Regular cardiac myocyte (primary cell): ENCODE measurements at places on chromosomes 6 and 20. TPM values are rescaled to one million over a fixed set of nuclear protein-coding genes. Genes with fewer than 3 reads are reported as not detected.

TCF19 gene
- total RNA-seq, result 3.7 and 42.6 TPM in 2 replicates

GGTLC1 gene
- total RNA-seq, result not detected in 2 replicates

FNDC1 gene
- total RNA-seq, result 0.19 and 1.1 TPM in 2 replicates

BEND6 gene
- total RNA-seq, result 10.0 and 13.8 TPM in 2 replicates

AKAP7 gene
- 8.6 and 23.7 TPM in 2 replicates for total RNA-seq

PRDM13 gene
- not detected in 2 replicates for total RNA-seq

GRIK2 gene
- total RNA-seq, result 0.38 and 1.1 TPM in 2 replicates

PAK5 gene
- total RNA-seq, result not detected in 2 replicates

SLC17A3 gene
- total RNA-seq, result not detected in 2 replicates

IPCEF1 gene
- total RNA-seq, result under 0.01 TPM in 1 of 2 replicates, not detected in the other
